ENCODE measurements at places on chromosomes 11 and 22.

DNA sequence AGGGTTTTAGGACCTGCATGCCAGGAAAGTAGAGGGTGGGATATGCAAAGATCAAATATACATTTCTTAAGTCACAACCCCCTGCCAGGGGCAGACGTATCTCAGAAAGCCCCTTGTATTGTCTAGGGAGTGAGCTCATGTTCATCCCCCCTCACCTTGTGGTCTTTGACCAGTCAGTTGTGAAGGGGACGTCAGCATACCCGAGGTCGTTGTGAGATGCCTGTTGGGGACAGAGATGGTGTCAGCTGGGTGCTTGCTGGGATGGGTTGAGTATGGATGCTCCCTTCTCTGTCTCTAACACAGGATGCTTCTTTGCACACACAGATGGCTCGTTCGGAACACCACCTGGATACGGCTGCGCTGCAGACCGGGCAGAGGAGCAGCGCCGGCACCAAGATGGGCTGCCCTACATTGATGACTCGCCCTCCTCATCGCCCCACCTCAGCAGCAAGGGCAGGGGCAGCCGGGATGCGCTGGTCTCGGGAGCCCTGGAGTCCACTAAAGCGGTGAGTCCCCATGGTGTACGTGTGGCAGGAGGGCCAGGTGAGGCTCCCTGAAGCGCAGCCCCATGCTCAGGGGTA lies 73.3 kb downstream of the BCR start:
- no peak for DNase-seq

DNA sequence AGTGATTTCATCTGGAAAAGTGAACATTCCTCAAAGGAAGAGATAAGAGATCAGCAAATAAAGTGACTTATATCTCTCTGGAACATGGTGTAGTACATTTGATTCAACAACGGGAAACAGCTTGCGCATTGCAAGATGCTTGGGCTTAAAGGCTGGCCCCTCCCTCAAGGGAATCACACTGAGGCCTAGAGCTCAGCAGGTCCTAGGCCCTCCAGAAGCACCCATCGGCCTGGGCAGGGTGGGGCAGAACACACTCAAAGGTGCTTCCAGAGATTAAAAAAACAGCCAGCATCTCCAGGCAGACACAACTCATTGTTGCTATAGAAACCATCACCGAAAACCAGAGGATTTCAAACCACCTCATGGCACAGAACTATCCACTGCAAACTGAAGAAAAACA lies 69.0 kb upstream of the ARFGAP3 start:
- no peak for DNase-seq

DNA sequence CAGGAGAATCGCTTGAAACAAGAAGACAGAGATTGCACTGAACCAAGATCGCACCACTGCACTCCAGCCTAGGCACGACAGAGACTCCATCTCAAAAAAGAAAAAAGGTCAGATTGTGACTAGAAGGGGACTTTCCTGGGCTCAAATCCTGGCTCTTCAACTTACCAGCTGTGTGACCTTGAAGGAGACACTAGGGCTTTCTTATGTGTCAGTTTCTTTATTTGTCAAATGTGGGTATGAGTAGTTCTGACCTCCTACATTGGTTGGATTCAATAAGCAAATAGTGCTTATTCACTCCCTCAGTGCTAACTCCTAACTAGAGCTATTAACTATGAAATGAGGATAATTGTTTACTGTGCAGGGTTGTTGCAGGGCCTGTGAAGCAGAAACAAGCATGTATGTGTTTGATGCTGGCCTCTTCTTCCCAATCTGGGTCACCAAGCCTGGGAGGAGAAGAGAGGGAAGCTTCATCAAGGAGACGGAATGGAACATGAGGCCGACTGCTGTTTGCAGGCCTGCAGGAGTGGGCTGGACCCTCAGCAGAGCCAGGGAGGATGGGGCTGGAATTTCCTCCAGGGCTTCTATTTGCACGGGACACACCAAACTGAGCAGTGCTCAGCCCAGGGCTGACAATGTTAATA lies 22.5 kb downstream of the RHOD start:
- no peak for DNase-seq

- no peak for DNase-seq
These were observed 49.7 kb downstream of the CADM1 start for GRCh38 chr11:115454525-115454924.

DNA sequence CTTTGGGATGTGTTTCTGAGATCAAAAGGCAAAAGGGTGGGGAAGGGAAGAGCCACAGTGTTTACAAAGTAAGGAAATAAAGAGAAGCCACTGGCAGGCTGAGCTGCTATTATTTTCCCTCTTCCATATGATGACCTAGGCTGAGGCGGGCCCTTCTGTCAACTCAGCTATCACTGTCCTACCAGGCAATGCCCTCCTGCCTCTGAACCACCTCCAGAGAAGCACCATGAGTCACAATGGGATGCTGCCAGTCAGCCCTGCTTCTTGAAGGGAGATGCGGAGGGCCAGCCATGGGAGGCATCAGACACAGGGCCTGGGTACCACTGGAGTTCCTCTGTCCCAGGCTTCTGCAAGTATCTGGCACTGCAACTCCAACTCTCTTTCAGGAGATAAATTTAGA lies 107.9 kb upstream of the BID start:
- peak; percentile 9 for DNase-seq

DNA sequence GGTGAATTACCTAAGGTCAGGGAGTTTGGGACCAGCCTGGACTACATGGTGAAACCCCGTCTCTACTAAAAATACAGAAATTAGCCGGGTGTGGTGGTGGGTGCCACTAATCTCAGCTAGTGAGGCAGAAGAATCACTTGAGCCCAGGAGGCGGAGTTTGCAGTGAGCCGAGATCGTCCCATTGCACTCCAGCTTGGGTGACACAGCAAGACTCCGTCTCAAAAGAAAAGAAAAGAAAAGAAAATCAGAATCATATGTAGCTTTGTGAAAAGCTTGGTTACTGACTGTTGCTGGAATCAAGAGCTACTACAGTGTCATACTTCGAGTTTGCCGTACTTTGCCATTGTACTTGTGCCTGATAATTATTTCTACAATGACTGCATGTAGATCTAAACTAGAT lies 4.2 kb upstream of the TMEM135 start:
- DNase-seq: no peak

GRCh38 chr22:49147617-49148175 lies 680.0 kb downstream of the BRD1 start:
- no peak for DNase-seq

DNA sequence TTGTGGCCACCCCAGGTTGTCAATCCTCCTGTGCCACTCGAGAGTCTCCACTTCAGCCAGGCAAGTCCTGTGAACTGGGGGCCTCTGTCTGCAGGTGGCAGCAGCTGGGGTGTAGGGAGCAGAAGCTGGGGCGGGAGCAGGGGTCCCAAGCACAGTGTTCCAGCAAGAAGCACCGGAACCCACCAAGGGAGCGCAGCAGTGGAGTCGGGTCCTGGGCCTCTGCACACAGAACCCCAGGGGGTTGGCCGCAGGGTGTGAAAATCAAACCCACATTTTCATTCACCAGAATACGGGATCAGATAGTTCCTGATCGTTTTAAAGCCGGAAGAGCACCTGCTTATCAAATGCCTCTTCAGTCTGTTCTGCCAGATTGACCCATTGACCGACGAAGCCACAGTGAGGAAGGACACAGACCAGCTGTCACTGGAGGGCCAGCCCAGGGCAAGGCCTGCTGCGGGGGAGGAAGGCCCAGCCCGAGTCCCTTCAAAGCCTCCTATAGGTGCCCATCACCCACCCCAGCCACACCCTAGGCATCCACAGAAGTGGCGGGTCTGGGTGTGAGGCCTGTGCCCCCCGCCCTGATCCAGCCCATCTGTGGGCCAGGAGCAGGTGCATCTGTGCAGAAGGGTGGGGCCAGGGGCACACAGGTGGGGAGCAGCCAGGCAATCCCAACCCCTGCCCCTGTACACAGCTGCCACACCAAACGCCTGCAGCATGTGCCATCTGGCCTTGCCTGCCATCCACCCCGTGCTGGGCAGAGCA lies 34.1 kb downstream of the RSPH14 start:
- DNase-seq: no peak

DNA sequence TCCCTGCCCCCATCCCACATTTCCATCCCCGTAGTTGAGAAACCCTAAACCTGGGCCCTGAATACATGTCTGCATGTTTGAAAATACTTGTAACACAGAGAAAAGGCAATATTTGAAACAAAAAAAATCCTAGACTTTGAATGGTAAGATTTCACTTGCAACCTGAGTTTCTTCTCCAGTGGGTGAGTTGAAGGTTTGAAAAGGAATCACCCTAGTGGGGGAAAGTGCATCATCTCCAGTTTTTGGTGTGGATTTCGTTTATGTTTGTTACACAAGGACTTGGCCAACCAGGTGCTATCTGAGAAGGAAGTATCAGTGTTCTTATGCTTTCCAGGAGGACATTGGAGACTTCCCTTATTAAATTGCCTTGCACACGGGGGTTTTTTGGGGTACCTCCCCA lies 90.4 kb downstream of the ABTB2 start:
- no peak for DNase-seq

DNA sequence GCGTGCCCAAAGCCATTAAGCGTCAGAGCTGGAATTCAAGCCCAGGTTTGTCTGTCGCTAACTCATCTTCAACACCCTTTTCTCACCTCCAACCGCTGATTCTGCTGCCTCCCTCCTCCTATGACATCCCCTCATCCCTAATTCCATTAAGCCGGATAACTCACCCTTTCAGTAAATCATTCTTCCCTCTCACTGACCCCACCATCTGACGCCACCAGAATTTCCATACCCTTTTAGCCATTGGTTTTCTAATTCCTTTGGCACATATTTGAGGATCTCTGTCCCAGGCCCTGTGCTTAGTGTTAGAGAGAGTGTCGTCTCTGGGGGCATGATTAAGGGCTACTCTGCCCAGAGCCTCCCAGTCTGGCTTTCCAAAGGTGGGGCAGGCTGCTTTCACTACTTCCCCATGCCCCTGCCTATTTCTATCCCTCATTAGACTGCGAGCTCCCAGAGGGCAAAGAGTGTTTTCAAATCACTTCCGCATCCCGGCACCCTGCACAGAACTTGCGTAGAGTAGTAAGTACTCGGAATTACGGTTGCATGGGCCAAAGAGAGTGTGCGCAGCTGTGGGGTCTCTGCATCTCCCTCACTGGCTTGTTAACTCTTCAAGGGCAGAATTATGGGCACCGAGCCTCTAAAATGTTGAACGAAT lies 3.9 kb downstream of the KLHL35 start:
- no peak for DNase-seq

DNA sequence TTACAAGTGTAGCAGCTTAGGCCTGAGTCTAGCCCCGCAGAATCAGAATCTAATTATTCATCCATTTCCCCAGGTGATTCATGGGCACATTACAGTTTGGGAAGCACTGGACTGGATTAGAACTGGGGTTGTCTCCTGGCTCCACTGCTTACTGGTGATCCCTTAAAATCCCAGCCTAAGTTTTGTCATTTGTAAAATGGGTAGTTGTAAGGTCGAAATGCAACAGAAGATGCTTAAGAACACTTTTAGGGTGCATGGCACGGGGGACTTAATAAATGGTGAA lies 1.3 kb downstream of the STX3 start:
- DNase-seq: peak; percentile 15

DNA sequence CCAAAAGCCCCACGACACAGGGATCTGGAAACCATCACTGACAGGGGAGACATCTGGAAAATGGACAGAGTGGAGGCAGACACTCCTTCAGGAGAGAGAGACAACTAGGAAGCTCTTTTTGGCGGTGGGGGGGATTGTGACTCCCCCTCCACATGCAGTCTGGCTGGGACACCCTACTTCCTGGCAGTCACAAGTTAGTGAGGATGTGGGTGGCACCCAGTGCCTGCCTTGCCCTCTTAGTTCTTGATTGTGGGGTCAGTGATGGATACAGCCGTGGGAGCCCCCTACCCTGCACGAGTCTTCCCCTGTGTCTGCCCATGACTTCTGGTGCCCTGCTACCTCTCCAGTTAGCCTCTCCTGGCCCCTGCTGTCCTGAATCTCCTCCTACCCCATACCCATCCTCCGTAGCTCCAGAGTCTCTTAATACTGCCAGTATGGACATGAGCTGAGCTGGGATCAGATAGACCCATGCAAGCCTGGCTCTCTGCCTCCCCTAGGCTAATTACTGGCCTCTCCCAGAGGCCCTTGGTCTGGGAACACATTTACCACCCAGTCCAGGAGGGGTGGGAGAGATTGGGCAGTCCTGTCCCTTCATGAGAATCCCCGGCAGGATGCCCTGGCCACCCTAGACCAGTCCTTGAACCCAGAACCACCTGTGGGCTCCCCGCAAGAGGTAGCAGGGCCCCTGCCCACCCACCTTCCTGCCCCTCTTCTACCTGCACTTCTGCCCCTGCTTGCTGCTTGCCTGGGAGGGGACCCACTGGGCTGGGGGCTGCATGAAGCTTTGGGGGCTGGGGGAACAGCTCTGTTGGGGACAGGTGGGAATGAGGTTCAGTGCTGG lies 22.8 kb downstream of the RHBDD3 start:
- no peak for DNase-seq

GRCh38 chr11:123173040-123173855 lies 21.8 kb downstream of the CLMP start:
- peak; percentile 97 for DNase-seq

DNA sequence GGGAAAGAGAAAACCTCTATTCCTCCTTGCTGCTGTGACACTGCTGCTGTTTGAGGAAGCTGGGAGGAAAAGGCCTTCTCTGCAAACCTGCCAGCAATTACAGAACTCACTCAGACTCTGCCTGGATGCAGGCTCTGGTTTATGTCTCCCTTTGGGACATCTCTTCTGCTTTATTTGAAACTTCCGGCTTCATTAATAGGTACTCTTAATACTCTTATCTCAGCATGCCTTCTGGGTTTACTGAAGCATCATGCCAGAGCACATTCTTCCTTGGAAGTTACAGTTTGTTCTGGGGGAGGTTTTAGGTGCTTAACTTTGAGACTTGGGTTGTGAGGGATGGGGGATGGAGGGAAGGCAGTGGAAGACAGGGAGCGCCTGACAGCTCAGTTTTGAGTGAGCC lies 79.9 kb downstream of the NAV2 start:
- no peak for DNase-seq
